HFF-Myc (cell line): ENCODE measurements at places on chromosomes 7 and 10.

GRCh38 chr10:126131341-126131740 lies 235.0 kb downstream of the FANK1 start:
- no peak for DNase-seq

GRCh38 chr7:158396301-158396905 lies 191.2 kb downstream of the PTPRN2 start:
- DNase-seq: no peak

GRCh38 chr7:30896036-30896435 lies 15.6 kb upstream of the AQP1 start:
- DNase-seq: no peak

GRCh38 chr7:64888901-64889685 lies 14.0 kb upstream of the ZNF273 start:
- no peak for DNase-seq

GRCh38 chr10:60197206-60197605 lies 192.5 kb downstream of the ANK3 start:
- no peak for DNase-seq

DNA sequence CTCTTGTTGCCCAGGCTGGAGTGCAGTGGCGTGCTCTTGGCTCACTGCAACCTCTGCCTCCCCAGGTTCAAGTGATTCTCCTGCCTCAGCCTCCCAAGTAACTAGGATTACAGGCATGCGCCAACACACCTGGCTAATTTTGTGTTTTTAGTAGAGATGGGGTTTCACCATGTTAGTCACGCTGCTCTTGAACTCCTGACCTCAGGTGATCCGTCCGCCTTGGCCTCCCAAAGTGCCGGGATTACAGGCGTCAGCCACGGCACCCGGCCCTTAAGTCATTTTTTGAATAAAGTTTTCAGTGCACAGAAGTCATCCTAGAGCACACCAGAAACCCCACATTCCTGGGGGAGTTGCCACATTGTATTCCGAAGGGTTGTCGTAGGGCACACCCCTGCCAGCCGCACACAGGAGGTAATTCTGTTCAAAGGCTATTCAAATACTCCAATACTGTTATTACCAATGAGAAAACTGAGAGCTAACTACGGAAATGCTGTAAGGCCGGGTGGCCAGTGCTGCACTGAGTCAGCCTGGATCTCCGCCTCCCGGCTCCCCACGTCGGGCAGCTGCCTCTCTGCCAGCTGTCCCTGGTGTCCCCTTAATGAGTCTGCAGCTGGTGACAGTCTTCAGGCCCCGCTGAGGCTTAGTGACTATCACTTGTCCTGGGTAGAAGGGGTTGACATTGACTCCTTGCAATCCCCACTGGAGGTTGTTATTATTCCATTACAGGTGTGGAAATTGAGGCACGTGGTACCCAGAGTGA lies 8.6 kb upstream of the RFC2 start:
- no peak for DNase-seq

- no peak for DNase-seq
These were observed 4.6 kb downstream of the LFNG start for GRCh38 chr7:2523941-2524807.

DNA sequence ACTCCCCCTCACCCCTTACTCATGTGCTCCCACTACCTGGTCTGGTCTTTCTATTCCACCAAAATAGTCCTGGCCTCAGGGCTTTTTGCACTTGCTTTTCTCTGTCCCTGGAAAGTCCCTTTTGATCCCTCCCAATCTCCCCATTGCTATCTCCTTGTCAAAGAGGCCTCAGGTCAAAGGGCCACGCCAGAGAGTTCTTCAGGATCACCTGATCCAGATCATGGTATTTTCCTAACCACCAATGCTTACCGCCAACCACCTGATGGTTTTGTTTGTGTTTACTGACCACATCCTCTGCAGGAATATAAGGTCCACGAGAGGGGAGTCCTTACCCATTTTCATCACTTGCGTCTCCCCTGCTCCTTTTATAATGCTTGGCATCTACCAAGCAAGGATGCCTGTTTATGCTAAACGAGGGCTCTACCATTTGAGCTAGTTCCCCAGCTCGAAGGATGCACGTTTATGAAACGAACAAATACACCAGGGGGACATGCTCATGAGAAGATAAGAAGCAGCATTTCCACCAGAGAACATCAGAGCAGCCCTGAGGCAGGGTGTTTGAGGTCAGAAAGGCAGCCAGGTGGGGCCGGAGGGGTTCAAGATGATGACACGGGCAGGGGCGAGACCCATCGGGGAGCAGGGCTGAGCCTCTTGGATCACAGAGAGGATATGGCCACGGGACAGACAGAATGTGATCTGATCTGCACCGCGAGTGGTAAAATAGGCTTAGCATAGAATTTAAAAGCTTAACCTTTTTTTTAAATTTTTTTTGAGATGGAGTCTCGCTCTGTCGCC lies 43.1 kb upstream of the FOXK1 start:
- no peak for DNase-seq

GRCh38 chr10:94376865-94377264 lies 14.1 kb upstream of the NOC3L start:
- DNase-seq: no peak

- DNase-seq: no peak
These were observed 43.9 kb downstream of the RSU1 start for GRCh38 chr10:16773334-16773733.

DNA sequence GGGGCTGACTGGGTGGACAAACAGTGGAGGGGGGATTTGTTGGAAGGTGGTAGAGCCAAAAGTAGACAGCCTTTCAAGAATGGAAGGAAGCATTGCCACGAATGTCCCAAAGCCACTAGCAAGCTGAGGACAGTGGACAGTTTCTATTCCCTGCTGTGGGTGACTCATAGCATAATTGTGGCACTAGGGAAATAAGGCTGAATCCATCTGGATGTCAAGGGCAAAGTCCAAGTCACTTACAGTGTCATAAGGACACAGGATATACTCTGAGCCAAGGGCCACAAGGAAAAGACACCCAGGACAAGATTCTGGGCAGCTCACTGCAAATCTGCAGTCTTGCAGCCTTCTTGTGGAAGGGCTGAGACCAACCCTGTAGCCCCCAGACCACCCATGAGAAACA lies 79.7 kb downstream of the FRMPD2 start:
- no peak for DNase-seq

GRCh38 chr10:21364196-21365114 lies 161.0 kb downstream of the SKIDA1 start:
- peak; percentile 32 for DNase-seq

DNA sequence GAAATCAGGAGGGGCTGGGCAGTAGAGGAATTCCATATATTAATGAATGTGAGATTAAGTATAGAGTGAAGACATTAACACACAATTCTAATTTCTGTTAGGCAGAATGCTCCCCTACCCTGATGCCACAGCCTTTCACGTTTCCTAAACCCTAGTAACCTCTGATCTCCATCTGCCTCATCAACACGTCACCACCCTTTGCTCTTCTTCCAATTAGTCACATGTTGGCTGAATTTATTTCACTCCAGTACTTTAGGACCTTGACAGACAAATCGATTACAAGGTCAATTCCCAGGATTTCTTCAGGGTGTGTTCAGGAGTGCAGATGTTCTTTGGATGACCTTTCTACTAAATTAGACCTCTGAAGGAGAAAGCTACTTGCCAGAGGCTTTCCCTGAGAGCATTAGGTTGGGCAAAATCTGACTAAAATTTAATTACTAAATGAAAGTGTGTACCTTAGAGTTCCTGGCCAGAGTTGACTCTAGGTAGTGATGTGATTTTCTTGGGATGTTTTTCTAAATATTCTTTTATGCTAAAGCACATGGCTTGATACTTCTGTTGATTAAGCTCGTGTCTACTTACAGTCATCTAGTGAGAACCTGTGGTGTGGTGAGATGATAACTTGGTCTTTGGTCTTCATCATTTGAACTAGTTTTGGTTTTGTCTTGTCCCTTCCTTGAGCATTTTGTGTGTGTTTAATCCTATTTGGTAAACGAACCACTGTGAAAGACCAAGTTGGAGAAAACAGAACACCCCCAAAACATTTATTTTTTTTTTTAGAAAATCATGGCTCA lies 12.7 kb downstream of the AGR2 start:
- no peak for DNase-seq

- no peak for DNase-seq
These were observed 145.2 kb downstream of the GRM3 start for GRCh38 chr7:86788948-86789347.

- peak; percentile 57 for DNase-seq
These were observed 105.4 kb downstream of the ODAD2 start for GRCh38 chr10:27893358-27893954.

GRCh38 chr7:121294448-121294992 lies 34.3 kb upstream of the WNT16 start:
- no peak for DNase-seq

DNA sequence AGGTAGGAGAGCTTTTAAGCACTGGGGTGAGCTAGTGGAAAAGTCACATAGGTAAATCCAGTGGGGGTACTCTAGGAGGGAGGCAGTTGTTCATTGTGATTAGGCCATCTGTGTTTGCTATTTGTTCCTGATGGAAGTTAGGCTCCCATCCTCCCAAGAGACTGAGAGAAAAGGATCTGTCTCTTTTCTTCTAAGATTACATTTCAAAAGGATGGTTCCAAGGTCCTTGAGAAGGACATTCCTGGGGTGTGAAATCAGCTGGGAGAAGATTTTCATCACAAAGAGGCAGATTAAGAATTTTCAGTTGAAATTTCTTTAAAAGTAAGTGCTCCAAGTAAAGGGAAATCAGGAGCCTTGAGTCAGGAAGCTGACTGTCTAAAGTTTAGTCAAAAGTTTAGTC lies 210.8 kb upstream of the CSTF2T start:
- no peak for DNase-seq

DNA sequence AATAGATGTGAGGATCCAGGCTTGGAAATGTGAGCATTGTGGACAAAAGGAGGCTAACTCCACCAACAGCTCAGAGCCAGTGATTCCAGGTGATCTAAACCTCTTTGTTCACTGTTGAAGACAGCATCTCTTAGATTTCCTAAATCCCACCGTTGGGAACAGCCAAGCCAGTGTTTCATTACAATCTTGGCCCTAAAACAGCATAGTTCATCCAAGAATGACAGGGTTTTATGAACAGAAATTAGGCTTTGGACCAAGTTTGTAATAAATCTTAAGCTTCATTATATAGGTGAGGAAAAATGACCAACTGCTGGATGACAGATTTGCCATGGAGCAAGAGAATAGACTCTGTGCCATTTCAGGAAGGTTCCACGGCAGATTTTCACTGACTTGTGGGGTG lies 65.8 kb downstream of the MTURN start:
- no peak for DNase-seq

- no peak for DNase-seq
These were observed 56.5 kb downstream of the ZNF277 start for GRCh38 chr7:112262855-112263487.

- DNase-seq: no peak
These were observed 192.2 kb downstream of the NXPH1 start for GRCh38 chr7:8625612-8626011.

GRCh38 chr10:32109603-32110002 lies 53.4 kb upstream of the KIF5B start:
- no peak for DNase-seq

DNA sequence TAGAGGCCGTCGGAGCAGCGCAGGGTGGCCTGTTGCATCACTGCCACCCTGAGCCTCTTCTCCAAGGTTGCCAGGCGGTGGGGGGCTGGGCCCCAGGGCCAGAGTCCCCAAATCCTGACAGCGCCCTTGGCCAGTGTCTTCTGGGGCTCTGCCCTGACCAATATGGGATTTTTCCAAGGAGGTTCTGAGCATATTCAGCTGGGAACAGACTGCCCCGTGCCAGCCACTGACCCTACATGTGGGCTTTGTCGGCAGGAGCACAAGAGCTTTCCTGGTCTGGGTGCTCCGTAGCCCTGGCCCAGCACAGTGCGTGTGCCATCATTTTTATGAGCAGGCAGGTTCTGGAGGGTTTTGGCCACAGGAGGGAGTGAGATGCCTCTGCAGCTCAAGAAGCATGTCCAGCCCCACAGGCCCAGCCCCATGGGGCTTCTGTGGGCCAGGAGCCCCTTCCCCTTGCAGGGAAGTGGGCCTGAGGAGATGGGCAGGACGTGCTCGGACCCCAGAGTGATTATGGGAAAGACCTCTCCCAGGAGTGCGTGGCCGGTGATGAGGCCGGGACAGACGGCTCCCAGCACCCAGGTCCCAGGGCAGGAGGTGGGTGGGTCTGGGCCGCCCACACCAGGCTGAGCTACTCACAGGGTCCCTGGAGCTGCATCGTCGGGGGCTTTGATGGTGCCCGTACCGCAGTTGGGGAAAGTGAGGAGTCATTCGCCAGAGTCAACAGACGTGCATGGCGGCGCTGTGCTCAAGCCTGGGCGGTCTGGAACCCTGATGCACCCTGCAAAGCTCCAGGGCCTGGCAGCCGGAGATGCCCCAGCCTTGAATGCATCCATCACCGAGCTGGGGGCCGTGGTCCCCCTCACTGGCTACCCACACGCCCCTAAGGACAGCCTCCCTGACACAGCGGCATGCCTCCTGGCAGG lies 66.6 kb downstream of the PWWP2B start:
- no peak for DNase-seq

- no peak for DNase-seq
These were observed 14.1 kb downstream of the ESYT2 start for GRCh38 chr7:158815083-158815799.

DNA sequence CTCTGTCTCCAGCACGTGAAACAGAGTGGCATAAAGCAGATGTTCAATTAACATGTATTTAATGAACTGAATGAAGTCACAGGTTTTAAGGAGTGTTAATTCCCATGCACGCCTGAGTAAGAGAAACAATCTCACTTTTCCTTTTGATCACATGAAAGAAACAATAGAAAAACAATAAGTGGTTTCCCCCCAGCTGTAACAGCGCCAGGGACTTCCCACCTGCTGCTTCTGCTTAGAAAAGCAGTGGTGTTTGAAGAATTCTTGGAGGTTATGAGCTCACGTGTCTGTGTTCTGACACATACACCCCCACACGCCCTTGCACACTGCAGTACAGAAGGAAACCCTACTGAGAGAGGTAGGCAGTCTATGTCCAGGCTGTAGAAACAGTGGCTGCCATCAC lies 51.3 kb upstream of the FRMD4A start:
- DNase-seq: no peak

DNA sequence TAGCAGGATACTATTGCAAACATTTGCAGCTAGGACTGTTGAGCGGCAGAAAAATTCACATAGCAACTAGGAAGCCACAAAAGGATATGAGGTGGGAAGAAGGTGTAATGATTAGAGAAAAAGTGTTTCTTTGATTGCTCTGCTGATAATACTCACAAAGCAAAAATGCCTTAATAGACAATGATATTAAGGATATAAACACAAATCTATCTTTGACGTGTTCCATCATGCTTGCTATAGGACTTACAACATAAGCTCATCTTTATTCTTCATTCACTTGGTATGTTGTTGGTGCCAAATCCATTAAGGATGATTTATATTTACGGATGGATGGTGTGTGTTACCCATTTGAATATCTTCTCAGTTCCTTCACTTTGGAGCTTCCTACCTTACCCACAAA lies 309.3 kb downstream of the GPR37 start:
- DNase-seq: no peak

DNA sequence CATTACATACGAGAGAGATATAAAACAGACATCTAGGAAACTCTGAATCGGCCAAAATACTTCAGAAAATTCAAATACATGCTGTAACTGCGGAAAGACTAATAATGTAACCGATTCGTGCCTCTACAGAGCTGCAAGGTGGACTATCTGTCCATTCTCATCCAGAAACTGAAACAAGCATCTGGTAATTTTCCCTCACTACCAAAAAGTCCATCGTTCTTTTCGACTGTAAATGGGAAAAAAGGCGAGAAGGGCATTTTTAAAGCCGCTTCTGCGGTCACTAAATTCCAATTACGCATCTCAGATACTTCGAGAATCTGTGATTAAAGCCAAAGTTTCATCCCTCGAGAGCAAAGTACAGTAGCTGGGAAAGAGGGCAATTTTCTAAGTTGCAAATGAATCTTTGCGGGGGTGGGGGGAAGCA lies 1.3 kb downstream of the OGA start:
- DNase-seq: no peak
